Lung microvascular endothelial cell (primary cell): ENCODE measurements at places on chromosomes 5 and 9. TPM values are rescaled to one million over a fixed set of nuclear protein-coding genes. Genes with fewer than 3 reads are reported as not detected.

- no peak for DNase-seq
These were observed 75.6 kb upstream of the SPIN1 start for GRCh38 chr9:88312517-88313103.

DNA sequence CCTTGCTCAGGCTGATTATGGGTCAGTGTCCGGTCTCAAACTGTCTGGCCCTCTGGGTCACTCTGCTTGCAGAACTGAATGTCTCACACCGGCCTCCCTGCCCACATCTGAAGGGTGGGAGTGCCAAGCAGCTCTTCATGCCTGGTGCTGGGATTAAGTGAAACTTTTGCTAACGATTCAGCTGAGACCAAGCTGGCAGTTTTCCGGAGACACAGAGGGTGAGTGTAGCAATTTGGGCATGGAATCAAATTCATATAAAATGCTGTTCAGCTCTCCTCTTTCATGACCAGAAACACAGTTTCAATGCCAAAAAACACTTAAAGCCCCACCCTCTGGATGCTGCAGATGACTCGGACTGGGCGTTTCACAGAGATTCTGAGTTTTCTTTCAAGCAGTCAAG, 207.5 kb downstream of the NXNL2 start:
- DNase-seq = no peak

DNA sequence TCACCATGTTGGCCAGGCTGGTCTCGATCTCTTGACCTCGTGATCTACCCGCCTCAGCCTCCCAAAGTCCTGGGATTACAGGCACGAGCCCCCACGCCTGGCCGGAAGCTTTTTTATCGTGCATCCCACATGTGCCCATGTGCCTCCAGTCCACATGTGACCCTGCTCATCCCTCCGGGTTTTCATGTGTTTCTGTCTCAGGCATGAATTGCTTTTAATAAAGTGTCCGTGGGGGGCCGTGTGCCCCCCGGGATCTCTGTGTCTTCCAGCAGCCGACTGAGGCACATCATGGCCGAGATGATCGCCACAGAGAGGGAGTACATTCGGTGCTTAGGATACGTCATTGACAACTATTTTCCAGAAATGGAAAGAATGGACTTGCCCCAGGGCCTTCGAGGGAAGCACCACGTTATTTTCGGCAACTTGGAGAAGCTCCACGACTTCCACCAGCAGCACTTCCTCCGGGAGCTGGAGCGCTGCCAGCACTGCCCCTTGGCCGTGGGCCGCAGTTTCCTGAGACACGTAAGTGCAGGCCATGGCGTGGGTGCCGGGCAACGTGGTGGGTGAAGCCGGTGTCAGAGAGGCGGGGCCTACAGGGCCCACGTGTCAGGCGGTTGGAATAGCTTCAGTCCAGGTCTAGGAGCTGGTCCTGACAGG, 22.1 kb upstream of the LRRC14B start:
- DNase-seq = peak; percentile 64

GRCh38 chr9:83681490-83681889, 26.3 kb downstream of the UBQLN1 start:
- no peak for DNase-seq

DNA sequence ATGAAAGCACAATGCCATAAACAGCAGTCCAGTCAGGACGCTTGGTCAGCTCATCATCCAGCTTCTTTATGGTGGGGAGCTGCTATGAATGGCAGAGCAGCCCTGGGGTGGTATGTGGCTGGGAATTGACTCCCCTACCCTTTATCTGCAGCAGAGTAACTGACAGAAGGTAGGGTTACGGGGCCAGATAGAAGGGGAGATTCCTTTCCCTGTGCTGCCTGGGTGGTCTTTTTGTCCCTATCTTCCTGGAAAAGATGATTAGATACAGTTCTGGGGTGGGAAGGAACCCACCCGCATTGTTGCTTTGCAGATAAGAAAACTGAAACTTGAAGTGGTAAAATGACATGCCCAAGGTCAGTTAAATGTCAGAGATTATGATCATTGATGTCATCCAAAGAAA, 405.5 kb downstream of the ARHGEF28 start:
- no peak for DNase-seq

DNA sequence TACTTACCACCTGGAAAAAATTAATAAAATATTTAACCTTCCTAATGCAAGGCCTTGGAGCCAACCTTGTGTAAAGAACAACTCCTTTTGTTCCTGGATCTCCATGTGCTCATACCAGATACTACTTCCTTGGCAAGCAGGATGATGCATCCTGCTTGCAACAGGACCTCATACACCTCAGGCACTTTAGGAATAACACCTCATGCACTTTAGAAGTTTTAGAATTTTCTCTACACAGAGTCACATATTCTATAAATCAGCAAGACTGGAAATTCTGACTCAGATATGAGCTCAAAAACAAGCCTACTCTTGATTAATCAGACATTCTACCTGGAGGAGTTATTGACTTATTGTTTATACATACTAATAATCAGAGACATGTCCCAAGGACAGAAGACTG, 209.6 kb upstream of the CDH10 start:
- no peak for DNase-seq

DNA sequence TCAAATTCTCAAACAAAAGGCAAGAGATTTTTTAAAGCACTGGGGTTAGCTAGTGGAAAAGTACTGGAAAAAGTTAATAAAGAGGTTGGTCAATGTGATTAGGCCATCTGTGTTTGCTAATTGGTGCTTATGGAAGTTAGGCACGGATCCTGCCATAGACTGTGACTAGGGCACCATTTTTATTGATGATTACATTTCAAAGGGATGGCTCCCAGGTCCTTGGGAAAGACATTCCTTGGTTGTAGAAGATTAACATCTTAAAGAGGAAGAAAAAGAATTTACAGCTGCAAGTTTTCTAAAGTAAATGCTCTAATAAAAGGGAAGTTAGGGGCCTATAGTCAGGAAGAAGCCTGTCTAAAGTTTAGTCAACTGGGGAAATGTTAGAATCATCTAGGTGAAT, 1183.3 kb downstream of the DTWD2 start:
- no peak for DNase-seq

DNA sequence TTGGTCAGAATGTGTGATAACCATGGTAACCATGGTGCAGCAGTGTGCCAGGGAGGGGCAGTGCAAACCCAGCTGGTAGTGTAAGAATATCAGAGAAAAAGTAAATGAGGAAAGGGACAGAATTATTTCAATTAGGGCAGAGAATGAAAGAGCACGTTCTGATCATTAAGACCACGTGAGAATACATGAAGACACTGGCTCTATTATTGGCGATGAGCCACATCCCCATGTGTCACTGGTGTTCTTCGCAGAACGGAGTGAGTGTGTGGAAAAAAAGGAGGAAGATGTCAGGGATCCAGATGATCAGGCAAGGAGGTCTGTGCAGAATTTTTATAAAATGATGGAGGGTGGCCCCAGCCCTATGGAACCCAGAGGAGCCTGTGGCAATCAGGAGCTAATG, 315.5 kb downstream of the SEMA5A start:
- no peak for DNase-seq

DNA sequence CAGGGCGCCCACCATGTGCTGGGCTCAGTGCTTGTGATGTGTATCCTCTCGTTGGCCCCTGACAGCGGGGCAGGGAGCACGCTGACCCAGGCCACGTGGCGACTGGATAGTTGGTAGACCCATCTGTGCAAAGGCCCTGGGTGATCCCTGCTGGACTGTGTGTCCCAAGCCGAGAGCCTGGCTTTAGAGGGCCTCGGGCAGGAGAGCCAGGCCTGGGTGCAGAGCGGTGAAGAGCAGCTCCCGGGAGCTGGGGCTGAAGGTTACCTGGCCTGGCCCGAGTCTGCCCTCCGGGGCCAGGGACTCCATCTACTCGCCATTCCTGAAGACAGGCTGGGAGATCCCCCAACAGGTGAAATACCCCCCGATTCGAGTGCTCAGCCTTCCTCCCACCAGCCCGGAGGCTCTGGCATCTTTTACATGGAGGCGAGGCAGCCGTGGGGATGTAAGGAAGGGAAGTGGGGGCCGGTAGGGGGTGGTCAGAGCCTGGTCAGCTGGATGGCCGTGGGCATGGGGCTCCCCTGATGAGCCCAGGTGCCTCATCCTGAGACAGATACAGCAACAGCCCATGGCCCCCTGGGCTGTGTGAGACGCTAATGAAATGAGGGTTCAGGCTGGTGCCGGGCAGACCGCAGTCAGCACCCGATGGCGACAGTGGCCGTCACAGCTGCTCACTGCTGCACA, 19.0 kb downstream of the NCS1 start:
- DNase-seq = no peak

- DNase-seq = no peak
These were observed 854.1 kb downstream of the MAT2B start for GRCh38 chr5:164359260-164360255.

DNA sequence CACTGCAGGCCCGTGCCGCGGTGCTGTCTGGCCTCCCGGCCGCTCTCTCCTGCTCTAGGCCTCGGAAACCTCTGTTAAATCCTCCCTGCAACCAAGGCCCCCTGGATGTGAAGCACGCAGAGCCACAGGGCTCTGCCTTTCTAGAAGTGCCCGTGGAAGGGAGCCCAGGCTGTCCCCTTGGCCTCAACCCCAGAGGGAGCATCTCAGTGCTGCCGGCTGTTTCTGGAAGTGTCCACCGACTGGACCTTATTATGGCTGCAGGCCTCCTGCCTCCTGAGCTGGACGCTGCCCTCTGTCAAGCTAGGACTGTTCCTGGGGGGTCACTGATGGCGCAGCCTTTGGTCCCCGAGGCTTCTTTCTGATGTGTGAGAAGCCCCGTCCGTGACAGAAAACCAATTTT, 40.4 kb upstream of the PHYKPL start:
- DNase-seq = no peak

- DNase-seq = no peak
These were observed 97.4 kb upstream of the TRIM32 start for GRCh38 chr9:116589392-116590354.

- DNase-seq = peak; percentile 31
These were observed 941 bp downstream of the EXD3 start for GRCh38 chr9:137421838-137422603.

- DNase-seq = peak; percentile 68
These were observed 592 bp downstream of the UBAP2 start for GRCh38 chr9:34047864-34048726.

- DNase-seq = no peak
These were observed 117.3 kb downstream of the TTLL11 start for GRCh38 chr9:121975801-121976277.

DNA sequence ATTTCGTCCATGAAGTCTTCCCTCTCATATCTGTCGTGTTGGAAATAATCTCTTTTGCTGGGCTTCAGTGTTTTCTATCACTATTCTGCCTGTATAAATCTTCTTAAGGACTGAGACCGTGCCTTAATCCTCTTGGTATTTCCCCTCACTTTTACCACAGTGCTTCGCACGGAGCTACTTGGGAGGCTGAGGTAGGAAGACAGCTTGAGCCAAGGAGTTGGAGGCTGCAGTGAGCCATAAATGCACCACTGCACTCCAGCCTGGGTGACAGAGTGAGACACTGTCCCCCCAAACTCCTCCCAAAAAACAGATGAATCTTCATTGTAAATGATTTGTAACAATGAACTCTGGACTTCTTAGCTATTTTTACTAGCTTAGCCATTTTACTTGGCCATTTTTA, 57.8 kb downstream of the PHAX start:
- no peak for DNase-seq

GRCh38 chr5:53191548-53192165, 82.1 kb upstream of the MOCS2 start:
- no peak for DNase-seq

PFN3 gene
- not detected in 2 replicates for total RNA-seq

SVEP1 gene
- under 0.01 TPM in 2 replicates for total RNA-seq

SPRY4 gene
- total RNA-seq = 2.6 and 3.7 TPM in 2 replicates

SLC6A3 gene
- not detected in 2 replicates for total RNA-seq

GABRA1 gene
- total RNA-seq = not detected in 2 replicates

SPATA31D4 gene
- total RNA-seq = not detected in 2 replicates

HEMGN gene
- not detected in 2 replicates for total RNA-seq

RAPGEF1 gene
- 32.1 and 35.3 TPM in 2 replicates for total RNA-seq

FANCC gene
- 6.1 and 6.2 TPM in 2 replicates for total RNA-seq
